ENCODE measurements at places on chromosomes 3 and 15.

DNA sequence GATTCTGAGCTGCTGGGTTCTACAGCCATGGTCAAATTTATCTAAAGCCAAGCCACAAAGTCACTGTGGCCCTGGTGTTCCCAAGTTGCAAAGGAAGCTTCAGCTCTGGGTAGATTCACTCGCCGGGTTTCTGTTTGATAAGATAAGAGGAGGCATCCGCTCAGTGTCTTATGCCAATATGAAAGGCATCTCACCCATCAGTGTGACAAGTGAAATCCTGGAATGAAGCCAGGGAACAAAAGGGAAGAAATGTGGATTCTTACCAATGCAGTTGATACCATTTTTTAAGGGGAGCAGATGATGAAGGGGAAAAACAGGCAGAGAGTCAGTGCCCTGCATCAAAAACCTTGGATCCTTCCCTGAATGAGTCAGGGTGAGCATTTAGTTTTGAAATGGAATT, 2.8 kb upstream of the CPNE4 start:
- no peak for DNase-seq

DNA sequence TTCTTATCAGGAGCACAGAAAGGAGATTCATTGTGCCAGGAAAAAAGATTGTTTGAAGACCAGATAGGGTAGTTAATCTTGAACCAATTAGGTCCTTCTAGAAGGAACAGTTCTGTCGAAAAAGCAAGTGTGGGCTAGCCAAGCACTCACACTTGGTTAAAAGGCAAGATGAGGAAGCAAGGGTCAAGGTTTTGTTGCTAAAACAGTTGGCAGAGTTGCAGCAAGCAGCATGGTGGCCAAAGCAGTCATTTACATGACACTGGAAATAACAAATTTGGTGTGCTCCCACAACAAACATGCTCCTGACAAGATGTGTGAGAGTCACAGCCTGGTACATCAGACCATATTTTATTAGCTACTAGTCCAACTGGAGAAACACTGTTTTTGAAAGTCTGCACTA, 228.0 kb upstream of the CFAP20DC start:
- no peak for DNase-seq

GRCh38 chr3:138717348-138717747, 108.8 kb downstream of the FAIM start:
- no peak for DNase-seq

DNA sequence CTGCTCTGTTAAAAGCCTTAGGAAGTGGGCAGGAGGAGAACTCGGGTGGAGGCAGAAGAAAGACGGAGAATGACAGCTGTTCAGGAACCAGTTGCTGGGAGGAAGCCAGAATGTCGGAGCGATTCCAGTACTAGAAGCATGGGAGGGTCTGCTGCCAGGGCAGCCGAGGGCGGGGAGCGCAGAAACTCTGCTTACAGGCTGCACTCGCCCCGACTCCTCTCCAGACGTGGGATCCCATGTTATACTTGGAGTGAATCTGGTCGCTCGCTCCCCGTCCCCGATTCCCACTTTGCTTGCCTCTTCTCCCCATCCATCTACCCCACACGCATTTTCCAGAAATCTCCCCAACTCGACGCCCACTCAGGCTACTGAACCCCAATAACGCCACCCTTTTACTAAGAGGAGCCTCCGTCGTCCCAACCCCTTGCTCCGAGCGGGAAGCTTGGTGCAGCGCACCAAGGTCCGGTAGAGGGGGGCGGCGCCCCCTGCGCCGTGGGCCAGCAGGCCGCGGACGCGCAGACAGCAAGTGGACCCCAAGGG, 665 bp downstream of the GATM start:
- no peak for DNase-seq

GRCh38 chr15:70935631-70936030, 43.0 kb downstream of the LRRC49 start:
- no peak for DNase-seq

GRCh38 chr3:158205324-158205723, 95.4 kb downstream of the RSRC1 start:
- DNase-seq: no peak

- no peak for DNase-seq
Measured at GRCh38 chr3:143329567-143330211, 210.1 kb downstream of the CHST2 start.

GRCh38 chr15:39770748-39771689, 11.6 kb downstream of the FSIP1 start:
- DNase-seq: no peak

All from Panc1 (cell line).